HL-60 (cell line): ENCODE measurements at places on chromosomes 3 and 15.

DNA sequence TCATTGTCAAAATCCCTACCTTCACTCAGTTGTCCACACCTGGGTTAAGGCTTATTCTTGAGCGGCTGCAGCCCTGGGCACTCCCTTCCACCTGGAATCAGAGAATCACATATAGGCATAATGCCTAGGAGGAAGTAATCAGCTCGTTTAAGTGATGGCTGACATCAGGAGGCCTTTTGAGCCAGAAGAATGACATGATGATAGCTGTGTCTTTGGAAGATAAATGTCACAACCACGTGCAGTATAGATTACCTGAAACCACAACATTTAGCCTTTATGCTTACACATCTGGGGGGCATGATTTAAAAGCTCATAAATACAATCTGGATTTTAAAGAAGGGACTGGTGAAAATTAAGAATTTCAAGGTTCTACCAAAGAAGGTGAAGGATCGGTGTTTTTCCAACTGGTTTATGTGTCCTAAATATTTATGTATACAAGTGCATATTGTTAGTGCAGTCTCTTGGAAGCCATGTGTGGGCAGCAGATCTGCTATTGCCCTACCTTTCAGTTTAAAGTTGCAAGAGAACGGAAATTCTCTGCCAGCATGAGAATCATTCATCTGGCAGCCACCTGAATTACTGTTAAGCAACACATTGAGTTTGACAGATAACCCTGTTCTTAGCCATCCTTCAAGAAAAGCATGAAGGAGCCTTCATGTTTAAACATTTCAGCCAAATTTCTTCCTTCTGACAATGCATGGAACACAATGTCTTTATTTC lies 163.4 kb upstream of the NR2E3 start:
- DNase-seq: no peak

- DNase-seq: no peak
These were observed 16.4 kb upstream of the ALDH1A2 start for GRCh38 chr15:58081891-58082290.

GRCh38 chr3:141498598-141499223 lies 11.9 kb downstream of the RASA2 start:
- DNase-seq: peak; percentile 93

GRCh38 chr3:150739200-150739863 lies 23.6 kb downstream of the SIAH2 start:
- DNase-seq: no peak

DNA sequence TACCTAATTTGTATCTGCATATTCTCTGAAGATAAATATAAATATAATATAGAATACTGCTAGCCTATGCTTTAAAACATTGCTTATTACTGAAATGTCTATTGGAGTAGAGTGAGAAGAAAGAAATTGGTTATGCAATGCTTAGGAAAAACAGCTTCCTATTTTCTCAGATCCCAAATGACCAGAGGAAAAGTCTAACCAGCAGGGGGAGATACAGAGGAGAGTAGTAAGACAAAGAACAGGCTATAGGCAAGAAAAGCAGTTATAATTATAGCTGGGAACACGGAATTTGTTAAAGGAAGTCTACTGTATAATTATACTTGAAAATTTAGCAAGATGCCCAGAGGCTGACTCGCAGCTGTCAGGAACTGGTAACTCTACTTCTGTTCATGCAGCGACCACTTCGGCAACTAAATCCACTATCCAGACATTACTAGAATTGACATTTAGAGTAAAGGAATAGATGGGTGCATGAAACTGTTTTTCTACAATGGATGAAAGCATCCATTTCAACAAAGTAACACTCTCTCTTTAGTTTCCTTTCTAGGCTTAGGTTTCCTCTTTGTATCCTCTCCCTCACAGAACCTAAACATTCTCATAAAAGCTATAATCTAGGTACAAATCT lies 97.2 kb downstream of the TBC1D5 start:
- peak; percentile 7 for DNase-seq
